ENCODE measurements at places on chromosomes 4 and X. TPM values are rescaled to one million over a fixed set of nuclear protein-coding genes. Genes with fewer than 3 reads are reported as not detected.

DNA sequence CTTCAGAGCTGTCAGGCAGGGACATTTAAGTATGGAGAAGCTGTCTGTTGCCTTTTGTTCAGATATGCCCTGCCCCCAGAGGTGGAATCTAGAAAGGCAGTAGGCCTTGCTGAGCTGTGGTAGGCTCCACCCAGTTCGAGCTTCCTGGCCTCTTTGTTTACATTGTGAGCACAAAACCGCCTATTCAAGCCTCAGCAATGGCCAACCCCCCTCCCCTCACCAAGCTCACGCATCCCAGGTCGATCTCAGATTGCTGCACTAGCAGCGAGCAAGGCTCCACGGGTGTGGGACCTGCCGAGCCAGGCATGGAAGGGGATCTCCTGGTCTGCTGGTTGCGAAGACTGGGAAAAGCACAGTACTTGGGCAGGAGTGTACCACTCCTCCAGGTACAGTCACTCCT, 59.3 kb downstream of the ZNF674 start:
- DNase-seq: no peak

The PRKG2 gene
- 9.0 TPM for total RNA-seq

DNA sequence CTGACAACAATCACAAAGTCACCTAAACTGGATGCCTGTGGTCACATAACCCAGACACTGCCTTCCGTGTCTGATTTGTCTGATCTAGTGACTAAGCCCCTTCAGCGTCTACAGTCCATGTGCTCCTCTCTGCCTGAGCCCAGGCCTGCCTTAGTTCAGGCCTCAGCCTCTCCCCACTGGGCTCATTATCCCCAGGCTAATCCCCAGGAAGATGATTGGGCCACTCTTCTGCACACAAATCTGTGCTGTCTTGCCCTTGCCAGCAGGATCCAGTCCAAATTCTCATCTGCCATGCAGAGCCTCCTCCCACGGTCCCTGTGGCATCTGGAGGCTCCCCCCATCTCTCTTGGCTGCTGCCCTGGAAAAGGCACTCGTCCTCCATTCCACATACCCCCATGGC, 96.5 kb downstream of the SLC2A9 start:
- no peak for DNase-seq

- DNase-seq: no peak
Observed at GRCh38 chrX:31706466-31706865, 634.6 kb upstream of the FTHL17 start.

- DNase-seq: no peak
Observed at GRCh38 chr4:66108898-66109297, 438.6 kb upstream of the EPHA5 start.
